ENCODE measurements at places on chromosomes 7 and 10.

DNA sequence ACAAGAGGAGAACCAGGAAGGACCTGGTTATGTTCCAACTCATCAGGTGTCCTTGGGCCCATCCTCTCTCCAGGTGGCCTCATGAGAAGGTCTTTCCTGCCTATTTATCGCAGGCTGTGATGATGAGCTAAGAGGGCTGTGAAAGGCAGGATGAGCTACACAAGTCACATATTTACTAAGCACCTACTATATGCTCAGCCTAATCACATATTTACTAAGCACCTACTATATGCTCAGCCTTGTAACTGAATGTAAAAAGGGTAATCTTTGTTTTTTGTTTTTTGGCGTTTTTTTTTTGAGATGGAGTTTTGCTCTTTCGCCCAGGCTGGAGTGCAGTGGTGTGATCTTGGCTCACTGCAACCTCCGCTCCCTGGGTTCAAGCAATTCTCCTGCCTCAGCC is 44.2 kb upstream of the NPFFR1 start:
- no peak for DNase-seq

GRCh38 chr10:90195288-90195840 is 494.0 kb downstream of the KIF20B start:
- no peak for DNase-seq

DNA sequence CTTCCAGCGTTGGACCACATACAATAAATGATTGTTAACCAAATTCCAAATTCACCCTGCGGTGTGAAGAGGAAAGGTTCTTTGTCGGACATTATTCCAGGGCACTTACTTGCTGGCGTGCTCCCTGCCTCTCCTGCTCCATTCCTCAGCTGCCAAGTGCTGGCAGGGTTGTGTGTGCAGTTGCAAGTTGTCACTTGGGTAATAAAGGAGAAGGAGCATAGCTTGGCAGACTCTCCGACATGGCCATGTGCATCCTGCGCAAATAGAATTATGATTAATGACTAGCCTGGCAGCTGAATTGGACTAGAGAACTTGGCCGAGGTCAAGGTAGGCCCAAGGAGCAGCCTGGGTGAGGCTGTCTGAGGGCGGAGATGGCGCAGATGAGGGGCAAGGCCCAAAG is 92.3 kb upstream of the ELMO1 start:
- no peak for DNase-seq

- DNase-seq, result no peak
Measured at GRCh38 chr10:119860866-119861607, 11.6 kb downstream of the MCMBP start.

GRCh38 chr7:87858417-87859100 is 17.6 kb downstream of the SLC25A40 start:
- DNase-seq, result no peak

DNA sequence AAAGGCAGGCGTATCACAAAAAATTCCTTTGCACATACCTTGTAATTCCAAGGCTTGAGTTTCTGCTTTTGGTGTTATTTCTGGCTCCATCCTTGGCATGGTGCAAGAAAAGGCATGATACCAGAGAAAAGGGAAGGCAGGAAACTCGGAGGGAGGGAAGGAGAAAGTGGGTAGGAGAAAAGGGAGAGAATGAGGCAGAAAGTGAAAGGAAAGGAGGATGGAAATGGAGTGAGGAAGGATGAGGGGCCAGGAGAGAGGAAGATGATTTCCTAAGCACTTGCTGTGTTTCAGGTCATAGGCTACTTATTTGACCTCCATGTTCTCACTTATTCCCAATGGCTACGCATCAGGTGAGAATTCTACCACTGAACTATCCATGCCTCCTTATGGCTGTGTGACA is 110.8 kb upstream of the JCAD start:
- no peak for DNase-seq

- no peak for DNase-seq
Measured at GRCh38 chr7:101906291-101907240, 89.1 kb downstream of the CUX1 start.

All from stimulated activated CD4-positive, alpha-beta T cell treated with anti-CD3 and anti-CD28 coated beads, Interleukin-4, amount 100 ng/mL, for 4 hours (primary cell).